Stimulated activated CD4-positive, alpha-beta T cell treated with anti-CD3 and anti-CD28 coated beads, Interleukin-1b, Interleukin-23, amount 100 ng/mL, for 1 hour (primary cell): ENCODE measurements at places on chromosomes 3 and 15.

- no peak for DNase-seq
These were observed 42.7 kb downstream of the C2CD4A start for GRCh38 chr15:62109437-62109836.

DNA sequence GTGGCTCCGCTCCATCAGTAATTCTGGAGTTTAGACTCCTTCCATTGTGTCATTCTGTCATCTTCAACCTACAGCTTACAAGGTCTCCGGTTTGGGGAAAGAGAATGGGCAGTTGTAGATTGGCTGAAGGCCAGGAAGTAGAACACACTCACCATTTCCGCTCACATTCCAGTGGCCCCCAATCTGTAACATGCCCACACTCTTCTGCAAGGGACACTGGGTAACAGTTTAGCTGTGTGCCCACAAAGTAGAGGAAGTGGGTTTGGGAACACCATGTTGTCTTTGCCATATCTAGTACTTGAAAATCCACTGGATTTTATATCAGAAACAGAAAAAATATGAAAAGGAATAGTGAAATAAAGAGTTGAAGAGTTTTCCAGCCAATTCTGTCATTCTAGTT is 153.5 kb downstream of the SV2B start:
- no peak for DNase-seq

- DNase-seq, result no peak
These were observed 19.3 kb upstream of the ZPLD1 start for GRCh38 chr3:102415553-102415952.

DNA sequence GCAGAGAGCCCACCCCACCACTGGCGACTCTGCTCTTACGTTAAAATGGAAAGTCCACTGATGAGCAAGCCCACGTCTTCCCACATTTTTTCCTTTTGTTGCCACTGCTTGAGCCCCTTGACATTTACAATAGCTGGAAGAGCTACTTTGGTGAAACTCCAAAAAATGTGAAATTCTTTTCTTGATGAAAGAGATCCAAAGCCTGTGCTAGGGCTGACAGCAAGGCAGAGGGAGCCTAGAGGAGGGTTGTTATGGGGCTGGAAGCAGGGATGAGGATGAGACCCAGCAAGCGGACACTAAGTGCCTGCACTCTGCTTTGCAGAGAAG is 97.1 kb downstream of the CEMIP start:
- DNase-seq, result no peak

- no peak for DNase-seq
These were observed 80.0 kb upstream of the EPHA6 start for GRCh38 chr3:96734273-96735009.

DNA sequence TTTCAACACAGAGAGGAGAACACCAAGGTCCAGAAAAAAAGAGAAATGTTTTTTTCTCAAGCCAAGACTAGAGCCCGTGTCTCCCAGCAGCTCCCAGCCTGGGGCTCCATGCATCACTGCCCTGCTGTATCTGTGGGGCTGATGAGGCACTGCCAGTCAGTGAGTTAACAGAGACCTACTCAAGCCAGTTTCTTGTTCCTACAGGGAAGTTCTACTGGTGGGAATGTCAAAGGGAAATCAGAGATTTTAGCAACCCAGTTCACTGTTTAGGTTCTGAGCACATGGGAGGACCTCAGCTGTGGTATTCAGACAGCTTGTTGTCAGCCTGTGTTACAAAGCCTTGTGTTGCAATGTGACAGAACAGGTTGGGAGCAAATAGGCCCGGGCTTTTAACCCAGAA is 234.3 kb downstream of the TLE3 start:
- no peak for DNase-seq

GRCh38 chr3:187669675-187670504 is at the start of gene SST:
Gene SST (minus strand): TSS chr3:187670394. CDS start chr3:187670291, 103 bp downstream.
- DNase-seq, result no peak

DNA sequence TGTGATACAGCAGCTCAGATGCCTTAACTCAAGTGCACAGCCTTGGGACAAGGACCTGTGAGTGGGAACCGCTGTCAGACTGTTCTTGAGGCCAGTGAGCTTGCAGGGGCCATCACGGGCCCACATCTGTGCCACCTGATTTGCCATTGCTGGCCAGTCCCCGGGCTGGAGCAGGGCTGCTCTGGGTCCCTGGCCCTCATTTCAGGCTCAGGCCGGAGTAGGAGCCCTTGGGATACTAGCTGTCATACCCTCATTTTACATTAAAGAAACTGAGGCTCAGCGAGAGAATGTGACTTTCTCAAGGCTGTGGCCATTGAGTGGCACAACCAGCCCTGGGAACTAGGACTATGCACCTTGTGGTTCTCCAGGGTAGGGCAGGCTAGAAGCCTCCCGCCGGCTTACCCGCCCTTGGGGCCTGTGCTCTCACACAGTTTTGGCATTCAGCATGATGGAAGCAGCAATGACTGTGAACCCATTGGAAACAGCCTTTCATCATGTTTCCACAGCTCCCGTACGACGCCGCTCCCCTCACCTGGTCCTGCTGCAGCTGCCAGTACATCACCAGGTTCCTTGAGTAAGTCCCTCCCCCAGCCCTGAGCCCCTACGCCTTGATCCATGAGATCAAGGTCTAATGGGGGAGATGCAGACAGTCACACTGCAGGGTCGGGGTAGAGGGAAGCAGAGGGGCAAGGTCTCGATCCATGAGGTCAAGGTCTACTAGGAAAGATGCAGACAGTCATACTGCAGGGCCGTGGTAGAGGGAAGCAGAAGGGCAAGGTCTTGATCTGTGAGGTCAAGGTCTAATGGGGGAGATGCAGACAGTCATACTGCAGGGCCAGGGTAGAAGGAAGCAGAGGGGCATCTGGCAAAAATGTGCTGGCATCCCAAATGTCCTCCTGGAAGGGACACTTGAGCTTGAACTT is 42.2 kb downstream of the GOLGA6L10 start:
- no peak for DNase-seq

DNA sequence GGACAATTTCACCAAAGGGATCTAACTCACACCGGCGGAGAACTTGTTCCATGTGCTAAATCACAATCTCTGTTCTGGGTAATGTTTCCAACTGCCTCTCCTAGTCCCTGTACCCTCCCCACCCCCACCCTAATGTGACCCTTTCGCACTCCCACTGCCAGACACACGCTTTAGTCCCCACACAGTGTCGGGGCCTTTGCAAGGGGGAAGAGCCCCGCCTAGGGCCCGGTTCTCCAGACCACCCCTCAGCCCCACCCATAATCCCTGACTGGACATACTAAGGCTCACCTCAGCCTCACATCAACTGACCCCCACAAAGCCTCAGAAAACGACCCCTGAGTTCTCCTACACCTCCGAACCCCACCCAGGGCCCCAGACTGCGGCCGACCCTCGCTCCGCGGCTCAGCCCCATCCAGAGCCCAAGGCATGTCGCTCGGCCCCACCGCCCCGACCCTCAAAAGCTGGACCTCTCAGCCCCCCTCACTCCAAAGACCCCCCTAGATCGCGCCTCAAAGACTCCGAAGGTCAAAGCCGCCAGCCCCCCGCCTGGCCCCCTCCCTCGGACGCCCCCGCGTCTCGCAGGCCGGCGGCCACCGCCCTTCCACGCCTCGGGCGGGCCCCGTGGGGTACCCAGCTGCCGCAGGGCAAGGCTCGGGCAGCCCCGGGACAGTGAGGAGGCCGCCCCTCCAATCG is 72.0 kb upstream of the MAP4 start:
- no peak for DNase-seq

- DNase-seq, result no peak
These were observed 781.2 kb upstream of the NR2F2 start for GRCh38 chr15:95549168-95549738.

DNA sequence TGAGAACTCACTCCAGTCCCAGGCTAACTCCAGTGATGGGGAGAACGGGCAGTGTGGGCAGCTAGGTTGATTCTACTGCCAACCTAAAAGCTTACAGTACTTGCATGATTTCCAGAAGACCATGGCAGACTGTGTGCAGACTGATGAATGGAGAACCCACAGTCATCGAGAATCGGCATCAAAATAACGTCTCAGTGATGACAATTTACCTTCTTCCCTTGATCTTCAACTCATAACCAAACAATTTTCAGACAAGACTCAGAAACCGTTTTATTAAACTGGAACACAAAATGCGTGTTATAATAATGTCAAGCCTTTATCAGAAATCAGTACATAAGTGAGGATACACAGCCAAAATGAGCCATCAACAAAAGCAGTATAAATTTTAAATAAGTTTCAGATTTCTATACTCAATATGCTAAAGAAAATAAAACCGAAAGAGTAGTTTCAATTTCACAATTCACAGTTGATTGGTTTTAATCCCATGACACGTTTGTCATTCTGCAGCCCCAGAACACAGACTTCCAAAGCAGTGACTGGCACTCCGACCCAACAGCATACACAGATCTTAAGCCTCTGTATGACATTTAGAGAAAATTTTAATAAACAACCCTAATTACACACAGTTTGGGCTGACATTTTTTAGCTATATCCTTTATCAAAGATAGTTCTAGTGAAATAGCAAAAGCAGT is 54.5 kb downstream of the ZMAT3 start:
- no peak for DNase-seq

DNA sequence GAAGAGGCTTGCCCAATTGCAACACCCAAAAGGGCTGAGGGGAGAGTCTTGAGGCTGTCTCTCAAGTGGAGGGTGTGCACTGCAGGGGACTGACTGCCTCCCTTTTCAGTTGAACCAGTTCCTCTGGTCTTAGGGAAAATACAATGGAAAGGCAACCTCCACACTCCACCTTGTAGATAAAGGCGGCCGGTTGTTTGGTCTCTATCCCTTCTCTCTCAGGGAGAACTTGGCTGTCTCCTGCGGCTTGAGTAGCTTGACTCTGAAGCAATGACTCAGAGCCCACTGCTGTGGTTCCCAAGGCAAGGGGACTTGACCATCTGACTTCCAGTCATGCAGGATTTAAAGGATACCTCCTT is 143.2 kb upstream of the UMPS start:
- DNase-seq, result no peak

- DNase-seq, result no peak
These were observed 233.4 kb upstream of the TBL1XR1 start for GRCh38 chr3:177430653-177431052.

DNA sequence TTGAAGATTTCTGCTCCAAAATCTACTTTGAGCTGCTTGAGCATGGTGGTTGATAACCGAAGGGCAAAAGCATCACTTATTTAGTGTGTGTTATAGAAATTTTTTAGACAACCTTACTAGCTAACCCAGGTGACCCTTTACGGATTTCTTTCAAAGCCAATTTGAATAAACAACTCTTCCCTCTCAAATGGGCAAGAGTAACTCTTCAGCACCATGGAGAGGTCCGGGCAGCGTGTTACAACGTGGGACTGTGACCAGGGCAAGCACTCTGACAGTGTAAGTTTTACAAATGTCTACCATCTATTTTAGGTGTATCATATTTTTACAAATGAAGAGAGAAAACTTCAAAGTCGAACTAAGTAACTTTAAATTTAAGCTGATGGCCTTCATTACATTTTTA is 471.8 kb downstream of the MFSD1 start:
- DNase-seq, result no peak

- DNase-seq, result no peak
These were observed 171.8 kb downstream of the FEZF2 start for GRCh38 chr3:62201438-62202035.

GRCh38 chr3:155032918-155033317 is 47.2 kb upstream of the MME start:
- DNase-seq, result no peak

- DNase-seq, result no peak
These were observed 20.6 kb downstream of the ARHGAP31 start for GRCh38 chr3:119314821-119315220.

DNA sequence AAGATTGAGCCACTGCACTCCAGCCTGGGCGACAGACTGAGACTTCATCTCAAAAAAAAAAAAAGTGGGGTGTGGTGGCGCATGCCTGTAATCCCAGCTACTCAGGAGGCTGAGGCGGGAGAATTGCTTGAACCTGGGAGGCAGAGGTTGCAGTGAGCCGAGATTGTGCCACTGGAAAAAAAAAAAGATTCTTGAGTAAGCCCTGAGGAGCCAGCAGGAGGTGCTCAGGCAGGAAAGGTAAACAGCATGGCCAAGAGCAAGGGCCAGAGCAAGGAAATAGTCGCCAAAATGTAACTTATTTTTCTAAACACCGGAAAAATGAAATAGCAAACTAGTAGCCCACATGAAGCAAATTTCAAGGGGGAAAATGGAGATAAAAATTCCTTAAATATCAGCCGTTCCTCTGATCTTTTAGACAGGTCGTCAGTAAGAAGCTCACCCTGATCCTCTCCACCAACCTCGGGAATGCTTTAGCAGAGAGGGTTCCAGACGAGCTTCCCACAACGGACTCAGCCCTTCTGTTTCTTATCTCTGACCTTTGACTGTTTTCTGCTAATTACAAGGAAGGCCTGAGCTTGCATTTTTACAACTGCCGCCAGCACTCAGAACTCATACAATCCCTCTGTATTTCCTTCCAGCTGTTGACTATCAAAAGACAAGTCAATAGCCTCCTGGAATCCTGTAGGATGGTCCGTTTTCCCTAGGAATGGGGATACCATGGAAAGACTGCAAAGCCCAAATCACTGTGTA is 45.0 kb upstream of the AKAP13 start:
- DNase-seq, result no peak

DNA sequence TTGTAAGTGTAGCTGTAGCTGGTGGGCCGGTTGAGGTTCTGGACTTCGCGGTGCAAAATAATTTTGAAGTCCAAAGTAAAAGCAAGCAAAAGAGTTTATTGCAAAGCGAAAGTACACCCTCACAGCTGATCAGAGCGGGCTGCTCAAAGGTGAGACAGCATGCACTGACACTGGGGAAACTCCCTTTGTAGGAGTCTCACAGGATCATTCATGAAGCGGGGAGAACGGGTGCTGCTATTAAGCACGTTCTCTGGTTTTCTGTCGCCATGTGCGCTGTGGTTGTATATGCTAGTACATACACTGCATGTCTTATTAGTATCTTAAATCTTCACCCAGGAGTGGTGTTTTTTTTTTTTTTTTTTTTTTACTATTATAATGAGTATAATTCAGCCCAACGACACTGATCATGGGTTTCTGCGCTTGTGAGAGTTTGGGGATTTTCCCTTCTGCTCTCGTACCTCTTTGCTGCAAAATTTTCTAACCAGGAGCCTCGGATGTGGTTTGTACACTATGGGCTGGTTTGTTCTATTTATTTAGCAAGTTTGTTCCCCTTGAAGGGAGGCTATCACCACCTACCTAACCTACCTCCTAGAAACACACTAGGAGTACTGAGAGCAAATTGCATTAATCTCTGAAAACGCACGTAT is 1.4 kb upstream of the AP4E1 start:
- peak; percentile 42 for DNase-seq

- no peak for DNase-seq
These were observed 36.4 kb downstream of the ST8SIA2 start for GRCh38 chr15:92430069-92430440.

DNA sequence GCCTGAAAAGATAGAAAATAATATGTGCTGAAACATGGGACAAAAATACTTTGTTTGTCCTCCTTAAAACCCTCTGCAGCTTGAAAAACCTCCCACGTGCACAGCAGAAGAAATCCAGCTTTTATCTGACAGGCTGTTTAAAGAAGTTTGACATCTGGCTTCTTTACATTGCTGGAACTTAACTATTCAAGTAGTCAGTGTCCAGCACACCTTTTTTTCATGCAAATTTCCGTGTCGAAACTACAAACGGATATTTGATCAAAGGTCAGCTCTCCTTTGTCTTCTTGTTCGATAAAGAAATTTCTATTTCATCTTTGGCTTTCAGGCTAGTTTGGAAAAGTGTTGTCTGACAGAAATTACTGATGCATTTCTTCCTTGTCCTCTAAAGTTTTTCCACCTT is 66.8 kb upstream of the KBTBD8 start:
- DNase-seq, result no peak

GRCh38 chr15:58771621-58772250 is 634 bp downstream of the MINDY2 start:
- DNase-seq, result no peak
